ENCODE measurements at places on chromosomes 7 and 10.

DNA sequence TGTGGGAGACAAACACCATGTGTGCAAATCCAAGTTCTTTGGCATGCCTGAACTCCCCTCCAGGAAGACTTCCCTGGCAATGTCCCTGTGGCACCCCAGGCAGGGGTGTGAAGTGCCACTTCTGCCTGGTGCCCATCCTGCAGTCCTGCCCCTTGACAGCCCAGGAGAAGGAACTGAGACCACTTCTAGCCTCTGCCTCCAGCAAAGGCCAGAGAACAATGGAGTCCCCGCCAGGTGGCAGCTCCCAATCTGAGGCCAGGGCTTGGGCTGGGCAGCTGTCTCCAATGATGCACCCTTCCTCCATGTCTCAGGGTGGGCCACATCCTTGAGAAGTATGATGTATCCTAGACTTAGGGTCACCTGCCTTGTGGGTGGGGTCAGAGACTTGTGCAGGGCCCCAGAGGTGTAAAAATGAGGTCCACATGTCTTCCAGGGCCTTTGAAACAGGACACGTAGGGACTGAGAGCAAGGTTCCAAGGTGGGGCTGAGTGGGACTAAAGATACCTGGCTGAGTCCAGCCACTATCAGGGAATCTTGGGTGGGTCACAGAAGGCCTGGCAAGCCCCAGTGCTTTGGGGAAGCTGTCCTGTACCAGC is 5.5 kb downstream of the FXYD4 start:
- DNase-seq: no peak

DNA sequence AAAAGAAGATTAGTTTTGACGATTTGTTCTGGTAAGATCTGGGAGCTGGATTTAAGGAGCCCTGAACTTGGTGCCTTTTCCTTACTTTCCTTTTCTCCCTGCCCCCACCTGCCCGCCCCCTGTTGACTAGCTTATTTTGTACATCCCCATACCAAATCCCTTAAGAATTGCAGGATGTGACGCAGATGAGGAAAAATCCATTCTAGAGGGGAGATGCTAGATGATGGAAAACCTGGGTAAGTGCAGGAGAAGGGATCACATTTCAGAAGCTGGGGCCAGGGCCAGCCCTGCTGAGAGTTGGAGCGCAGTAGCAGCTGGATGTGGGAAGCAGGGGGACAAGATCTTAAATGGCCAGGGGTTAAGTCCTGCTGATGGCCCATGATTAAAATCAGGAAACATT is 93.9 kb downstream of the CCDC3 start:
- no peak for DNase-seq

GRCh38 chr10:129523723-129524316 is 56.8 kb downstream of the MGMT start:
- no peak for DNase-seq

- no peak for DNase-seq
Measured at GRCh38 chr7:28130277-28130676, 50.3 kb downstream of the JAZF1 start.

DNA sequence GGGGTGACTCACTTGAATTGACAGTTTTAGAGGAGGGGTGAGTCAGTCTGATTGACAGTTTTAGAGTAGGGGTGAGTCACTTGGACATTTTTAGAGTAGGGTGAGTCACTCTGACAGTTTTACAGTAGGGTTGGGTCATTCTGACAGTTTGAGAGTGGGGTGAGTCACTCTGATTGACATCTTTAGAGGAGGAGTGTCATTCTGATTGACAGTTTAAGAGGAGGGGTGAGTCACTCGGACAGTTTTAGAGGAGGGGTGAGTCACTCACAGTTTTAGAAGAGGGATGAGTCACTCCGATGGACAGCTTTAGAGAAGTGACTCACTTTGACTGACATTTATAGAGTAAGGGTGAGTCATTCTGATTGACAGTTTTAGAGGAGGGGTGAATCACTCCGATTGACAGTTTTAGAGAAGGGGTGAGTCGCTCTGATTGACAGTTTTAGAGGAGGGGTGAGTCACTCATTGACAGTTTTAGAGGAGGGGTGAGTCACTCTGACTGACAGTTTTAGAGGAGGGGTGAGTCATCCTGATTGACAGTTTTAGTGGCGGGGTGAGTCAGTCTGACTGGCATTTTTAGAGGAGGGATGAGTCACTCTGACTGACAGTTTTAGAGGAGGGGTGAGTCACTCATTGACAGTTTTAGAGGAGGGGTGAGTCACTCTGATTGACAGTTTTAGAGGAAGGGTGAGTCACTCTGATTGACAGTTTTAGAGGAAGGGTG is 595.9 kb downstream of the DNAJB6 start:
- no peak for DNase-seq

- DNase-seq: no peak
Measured at GRCh38 chr7:92797284-92797683, 39.1 kb downstream of the CDK6 start.

DNA sequence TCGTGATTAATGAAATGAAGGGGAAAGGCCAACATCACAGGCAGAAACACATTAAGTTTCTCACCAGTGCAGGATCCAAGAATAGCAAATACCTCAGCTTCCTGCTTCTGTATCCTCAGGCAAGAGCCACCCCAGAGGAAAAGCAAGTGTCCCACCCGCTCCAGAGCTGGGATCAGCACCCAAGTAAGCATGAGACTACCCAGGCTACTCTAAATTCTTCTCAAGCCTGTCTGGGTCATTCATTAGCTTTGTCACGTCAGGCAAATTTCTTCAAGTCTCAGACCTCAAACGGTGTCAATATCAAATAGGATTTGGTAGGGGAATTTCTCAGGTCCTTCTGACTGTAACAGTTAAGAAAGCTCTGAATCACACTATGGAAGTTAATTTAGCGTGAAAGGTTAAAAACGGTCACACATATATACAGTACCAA is 59.0 kb downstream of the GNA12 start:
- no peak for DNase-seq

DNA sequence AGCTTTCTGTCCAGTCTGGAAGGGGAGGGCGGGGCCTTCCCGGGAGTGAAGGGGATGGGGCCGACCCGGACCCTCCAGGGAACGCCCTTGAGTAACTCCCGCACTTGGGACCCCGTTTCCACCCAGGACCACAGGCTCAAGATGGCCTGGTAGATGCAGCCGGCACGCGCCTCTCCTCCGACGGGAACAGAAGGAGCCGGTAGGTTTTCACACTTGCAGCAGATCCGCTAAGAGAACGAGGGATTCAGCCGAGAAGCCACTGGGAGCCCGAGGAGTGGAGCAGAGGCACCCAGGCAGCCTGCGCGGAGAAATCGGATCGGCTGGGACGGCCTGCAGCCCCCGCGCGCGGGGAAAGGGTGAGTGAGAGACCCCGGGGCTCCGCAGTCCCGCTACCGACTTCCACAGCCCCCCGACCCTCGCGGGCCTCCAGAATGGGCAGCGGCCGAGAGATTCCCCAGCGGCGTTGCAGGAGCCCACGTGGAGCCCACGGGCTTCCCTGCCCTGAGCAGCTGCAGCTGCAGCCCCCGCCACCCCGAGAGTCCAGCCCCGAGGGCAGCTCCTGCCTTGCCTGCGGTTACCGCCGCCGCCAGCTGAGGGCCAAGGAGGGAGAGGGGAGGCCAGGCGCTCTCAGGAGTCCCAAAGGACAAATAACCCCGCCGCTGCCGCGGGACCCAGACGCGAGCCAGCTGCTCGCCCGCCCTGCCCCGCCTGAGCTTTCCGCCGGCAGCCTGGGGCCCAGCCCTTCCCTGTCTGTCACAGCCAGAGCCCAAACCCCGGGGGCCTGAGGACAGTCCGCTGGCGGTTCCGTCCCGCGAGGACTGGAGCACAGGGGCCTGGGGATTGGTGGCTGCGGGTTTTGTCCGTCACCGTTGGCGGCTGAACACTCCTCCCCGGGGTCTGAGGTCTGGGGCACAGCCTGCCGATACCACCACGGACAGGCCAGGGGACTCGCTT is 21.8 kb downstream of the IFT22 start:
- no peak for DNase-seq

- DNase-seq: peak; percentile 25
Measured at GRCh38 chr7:33764752-33765451, 140.4 kb upstream of the BMPER start.

DNA sequence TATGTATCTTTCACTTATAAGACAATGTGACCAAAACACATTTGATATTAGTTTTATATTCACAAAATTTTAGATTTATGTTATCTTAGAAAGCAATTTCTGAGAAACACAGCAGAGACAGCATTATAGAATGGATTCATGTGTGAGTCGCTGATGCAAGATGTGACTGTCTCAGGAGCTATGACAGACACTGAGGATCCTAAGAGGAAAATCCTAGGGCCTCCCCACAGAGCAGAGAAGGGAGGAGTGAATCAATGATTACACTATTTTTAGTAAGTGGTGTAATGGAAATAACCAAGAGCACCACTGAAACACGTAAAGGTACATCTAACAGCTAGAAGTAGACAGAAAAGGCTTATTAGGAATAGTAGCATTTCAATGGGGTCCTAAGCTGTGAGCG is 204.0 kb upstream of the PTN start:
- no peak for DNase-seq

DNA sequence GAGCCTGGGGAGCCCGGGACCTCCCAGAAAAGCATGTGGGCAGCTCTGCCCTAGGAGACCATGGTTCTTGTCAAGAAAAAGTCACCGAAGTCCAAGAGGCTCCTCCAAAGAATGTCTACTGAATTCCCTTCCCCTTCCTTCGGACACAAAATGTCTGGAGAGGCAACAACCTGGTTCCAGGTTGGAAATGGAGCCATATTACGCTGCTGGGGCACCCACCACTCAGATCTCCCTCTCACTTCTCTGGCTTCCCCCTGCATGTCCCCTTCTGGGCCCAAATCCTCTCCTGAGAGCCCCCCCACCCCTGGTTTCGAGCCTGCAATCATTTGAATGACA is 52.6 kb downstream of the RGS10 start:
- DNase-seq: no peak

- peak; percentile 40 for DNase-seq
Measured at GRCh38 chr7:101058355-101058754, 26.9 kb upstream of the TRIM56 start.

DNA sequence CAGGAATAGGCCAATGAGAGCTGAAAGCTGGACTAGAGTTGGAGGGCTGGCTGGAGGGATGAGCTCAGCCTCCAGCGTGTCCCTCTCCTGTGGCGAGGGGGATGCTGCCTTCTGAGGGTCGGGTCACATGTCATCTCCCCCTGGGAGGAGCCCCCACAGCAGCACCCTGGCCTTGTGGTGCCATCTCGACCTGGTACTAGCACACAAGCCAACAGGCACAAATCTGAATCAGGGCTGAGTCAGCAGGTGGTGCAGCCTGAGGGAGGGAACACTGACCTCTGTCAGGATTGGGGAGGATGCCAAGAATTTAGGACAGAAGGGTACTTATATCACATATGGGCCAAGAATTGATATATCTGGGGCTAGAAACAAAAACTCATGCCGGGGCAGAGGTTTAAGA is 280.4 kb downstream of the CELF2 start:
- no peak for DNase-seq

DNA sequence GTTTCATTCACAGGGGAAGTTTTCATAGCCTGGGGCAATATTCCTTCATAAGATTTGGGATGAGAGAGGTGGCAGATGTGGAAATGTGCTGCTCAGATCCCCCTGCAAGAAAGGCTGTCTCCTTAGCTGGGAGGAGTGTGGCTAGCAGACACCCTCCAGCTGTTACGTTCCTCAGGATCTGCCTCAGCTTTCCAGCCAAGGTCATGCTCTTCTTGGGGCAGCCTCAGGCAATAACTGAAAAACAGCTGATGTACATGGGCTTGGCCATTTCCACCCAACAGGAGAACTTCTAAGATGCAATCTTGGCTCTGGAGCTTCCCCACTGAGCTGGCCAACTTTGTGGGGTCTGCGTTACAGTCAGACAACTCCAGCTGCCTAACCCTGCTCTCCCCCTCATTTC is 51.3 kb upstream of the SEPTIN7 start:
- DNase-seq: no peak

DNA sequence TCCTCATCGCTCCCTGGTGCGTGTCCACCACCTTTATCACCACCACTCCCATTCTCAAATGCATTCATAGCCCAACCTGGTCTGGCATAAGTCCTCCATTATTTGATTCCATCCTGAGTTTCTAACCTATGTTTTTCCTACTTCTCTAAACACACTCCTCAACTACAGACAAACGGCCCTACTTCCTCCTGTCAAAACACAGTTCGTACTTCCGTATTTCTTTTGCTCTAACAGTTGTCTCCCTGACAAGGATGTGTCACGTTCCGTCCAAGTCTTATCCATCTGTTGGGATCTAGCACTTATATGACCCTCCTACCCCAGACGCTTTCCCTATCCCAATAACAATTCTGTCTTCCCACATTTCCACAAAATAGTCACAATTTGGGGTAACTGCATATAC is 46.8 kb downstream of the DOCK4 start:
- no peak for DNase-seq

DNA sequence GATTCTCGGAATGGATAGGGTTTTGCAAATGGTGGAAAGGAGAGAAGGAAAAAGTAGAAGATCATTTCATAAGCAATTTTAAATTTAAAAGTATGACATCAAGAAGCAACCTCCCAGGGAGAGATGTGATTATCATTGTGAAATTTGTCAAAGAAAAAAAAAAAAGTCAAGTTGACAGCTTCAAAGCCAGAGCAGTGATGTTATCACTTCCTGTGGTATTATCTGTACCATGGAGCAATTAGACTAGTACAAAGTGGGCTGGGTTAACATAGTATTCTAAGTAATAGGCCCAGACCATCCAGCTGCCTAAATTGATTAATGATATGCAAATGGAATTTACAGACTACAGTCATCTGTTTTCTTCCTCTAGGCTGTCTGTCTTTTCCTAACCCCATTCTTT is 84.0 kb upstream of the NPY start:
- no peak for DNase-seq

GRCh38 chr10:132904181-132904813 is 38.1 kb downstream of the CFAP46 start:
- peak; percentile 64 for DNase-seq

DNA sequence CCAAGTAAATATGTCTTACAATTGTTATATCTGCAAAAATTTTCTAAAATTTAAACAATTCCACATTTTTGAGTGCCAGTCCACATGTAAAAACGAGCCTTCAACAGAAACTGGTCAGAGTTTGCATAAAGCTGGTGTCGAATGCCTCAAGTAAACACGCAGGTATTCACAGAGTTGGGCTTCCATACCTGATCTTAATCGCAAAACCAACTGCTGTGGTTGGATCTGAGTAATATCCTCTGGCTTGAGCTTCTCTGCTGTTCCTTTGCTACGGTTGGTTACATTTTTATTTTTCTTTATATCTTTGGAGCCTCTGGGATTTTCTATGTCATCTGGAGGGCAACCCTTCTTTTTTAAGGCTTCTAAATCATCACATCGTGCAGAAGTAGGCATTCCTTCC is 28.4 kb downstream of the ITGB1 start:
- no peak for DNase-seq

DNA sequence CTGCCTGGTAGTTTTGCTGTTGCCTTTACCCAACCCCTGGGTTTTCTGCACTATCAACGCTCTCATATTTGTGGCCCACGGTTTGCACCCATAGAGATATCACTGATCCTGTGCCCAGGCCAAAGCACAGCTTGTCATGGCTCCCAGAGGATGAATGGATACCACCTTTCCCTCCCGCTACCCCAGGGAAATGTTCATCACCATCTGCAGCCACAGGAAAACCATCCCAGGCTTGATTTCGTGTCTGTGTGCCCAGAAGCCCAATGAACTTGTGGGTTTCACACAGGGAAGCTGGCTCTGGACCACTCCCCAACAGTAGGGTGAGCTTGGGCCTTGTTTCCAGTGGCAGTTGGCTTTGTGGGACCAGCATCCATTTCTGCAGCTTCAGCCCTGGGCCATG is 143.1 kb upstream of the GDF10 start:
- no peak for DNase-seq

- DNase-seq: no peak
Measured at GRCh38 chr7:135772639-135773222, 24.1 kb upstream of the FAM180A start.

Measured in H54 (cell line).